PC-9 (cell line): ENCODE measurements at places on chromosomes 5 and 9. TPM values are rescaled to one million over a fixed set of nuclear protein-coding genes. Genes with fewer than 3 reads are reported as not detected.

The NUTM2F gene
- total RNA-seq, result 0.15 TPM in 1 of 2 replicates, not detected in the other

The PRDM9 gene
- not detected in 2 replicates for total RNA-seq

The IGIP gene
- total RNA-seq, result 6.2 and 7.5 TPM in 2 replicates

The ZNF366 gene
- 0.17 TPM in 1 of 2 replicates, not detected in the other for total RNA-seq

- H3K4me3 ChIP-seq, result no peak overlapping the region
- H3K27ac ChIP-seq, result no peak overlapping the region
- H3K36me3 ChIP-seq, result 0 out of 2 replicates have a peak, but pooled peaks cover 3% of the 10 kb centered on the region
- peak; percentile 66 for DNase-seq
Observed at GRCh38 chr5:72268753-72269410, 51.2 kb downstream of the MRPS27 start.

GRCh38 chr9:33166231-33167083 is 679 bp downstream of the B4GALT1 start:
- peak overlapping the region; percentile 100 for H3K27ac ChIP-seq
- 0 out of 2 replicates have a peak, but pooled peaks cover 3% of the 10 kb centered on the region for H3K36me3 ChIP-seq
- H3K4me1 ChIP-seq, result peaks cover 53% of the 10 kb centered on the region
- peak overlapping the region; percentile 93 for H3K4me3 ChIP-seq
- no peaks in the 10 kb centered on the region for H3K27me3 ChIP-seq

- H3K4me1 ChIP-seq, result peaks cover 9% of the 10 kb centered on the region
- no peak overlapping the region for H3K4me3 ChIP-seq
- DNase-seq, result peak; percentile 20
- H3K27me3 ChIP-seq, result no peaks in the 10 kb centered on the region
- no peak overlapping the region for H3K27ac ChIP-seq
- no peaks in the 10 kb centered on the region for H3K36me3 ChIP-seq
Observed at GRCh38 chr5:17154211-17154996, 63.0 kb upstream of the BASP1 start.

GRCh38 chr5:55959208-55959607 is 35.6 kb downstream of the IL6ST start:
- peaks cover 29% of the 10 kb centered on the region for H3K36me3 ChIP-seq
- no peaks in the 10 kb centered on the region for H3K27me3 ChIP-seq
- DNase-seq, result no peak

DNA sequence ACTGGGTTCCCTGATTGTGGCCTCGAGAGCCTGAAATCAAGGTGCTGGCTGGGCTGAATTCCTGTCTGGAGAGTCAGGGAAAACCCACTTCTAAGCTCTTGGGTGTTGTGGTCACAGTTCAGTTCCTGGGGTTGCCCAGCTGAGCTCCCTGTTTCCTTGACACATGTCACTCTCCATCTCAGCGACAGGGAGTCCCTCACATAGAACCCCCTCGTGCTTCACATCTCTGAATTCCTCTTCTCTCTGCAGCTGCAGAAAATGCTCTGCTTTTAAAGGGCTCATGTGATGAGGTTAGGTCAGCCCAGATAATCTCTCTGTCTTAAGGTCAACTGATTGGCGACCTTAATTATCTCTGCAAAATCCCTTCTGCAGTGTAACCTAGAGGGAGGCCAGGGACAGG is 53.5 kb upstream of the NFIL3 start:
- no peak overlapping the region for H3K4me3 ChIP-seq
- no peaks in the 10 kb centered on the region for H3K4me1 ChIP-seq
- H3K36me3 ChIP-seq, result no peaks in the 10 kb centered on the region
- DNase-seq, result no peak

- no peak overlapping the region for H3K4me3 ChIP-seq
- no peaks in the 10 kb centered on the region for H3K27me3 ChIP-seq
- H3K4me1 ChIP-seq, result no peaks in the 10 kb centered on the region
- no peak overlapping the region for H3K27ac ChIP-seq
Observed at GRCh38 chr5:36369219-36369690, 67.6 kb upstream of the RANBP3L start.

DNA sequence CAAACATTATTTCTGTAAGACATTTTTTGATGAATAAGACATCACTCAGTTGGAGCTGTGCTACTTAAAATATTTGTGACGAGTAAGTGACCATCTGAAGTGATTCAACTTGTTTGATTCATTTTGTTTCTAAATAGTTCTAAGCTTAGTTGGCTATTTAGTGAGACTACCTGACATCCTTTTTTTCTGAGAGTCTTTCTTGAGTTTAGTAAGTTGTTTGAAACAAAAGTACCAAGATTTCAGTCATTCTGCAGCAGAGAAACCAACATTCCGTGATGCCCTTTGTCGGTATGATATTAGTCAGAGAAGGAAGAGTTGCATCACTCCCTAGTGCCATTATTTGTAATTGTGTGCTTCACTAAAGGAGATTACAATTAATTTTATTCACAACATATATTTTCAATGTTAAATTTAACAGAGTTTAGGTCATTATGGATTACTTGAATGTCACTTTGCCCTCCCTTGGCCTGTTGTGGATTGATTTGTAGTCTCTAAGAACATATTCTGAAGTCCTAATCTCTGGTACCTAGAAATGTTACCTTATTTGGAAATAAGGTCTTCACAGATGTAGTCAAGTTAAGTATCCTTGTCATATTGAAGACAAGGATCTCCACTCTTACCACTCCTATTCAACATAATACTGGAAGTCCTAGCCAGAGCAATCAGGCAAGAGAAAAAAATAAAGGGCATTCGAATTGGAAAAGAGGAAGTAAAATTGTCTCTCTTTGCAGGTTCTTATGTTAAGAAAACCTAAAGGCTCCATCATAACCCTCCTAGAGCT is 212.2 kb downstream of the PCSK1 start:
- H3K4me3 ChIP-seq, result no peak overlapping the region
- no peaks in the 10 kb centered on the region for H3K4me1 ChIP-seq
- DNase-seq, result no peak
- no peak overlapping the region for H3K27ac ChIP-seq

DNA sequence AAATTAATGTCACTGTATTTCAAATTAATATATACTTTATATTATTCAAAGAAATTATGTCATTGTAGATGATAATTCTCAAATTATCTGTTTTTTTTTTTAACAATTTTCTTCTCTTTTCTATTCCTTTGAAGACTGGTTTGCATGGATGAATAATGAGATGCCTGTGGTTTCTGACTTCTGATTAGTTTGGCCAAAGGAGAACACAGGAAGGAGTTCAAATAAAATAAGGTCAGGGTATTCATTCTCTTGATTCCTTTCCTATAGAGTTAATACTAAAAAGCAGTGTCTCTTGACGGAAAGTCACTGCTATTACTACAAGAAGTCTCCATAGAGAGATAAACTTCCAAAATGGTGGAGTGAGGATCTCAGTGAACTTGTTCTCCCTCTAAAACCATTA is 279.6 kb upstream of the FTMT start:
- H3K36me3 ChIP-seq, result no peaks in the 10 kb centered on the region
- DNase-seq, result no peak
- H3K27ac ChIP-seq, result no peak overlapping the region
- no peak overlapping the region for H3K4me3 ChIP-seq
